ENCODE measurements at places on chromosomes 5 and 9. TPM values are rescaled to one million over a fixed set of nuclear protein-coding genes. Genes with fewer than 3 reads are reported as not detected.

OR1J2 gene
- 0.62 TPM for total RNA-seq

ANKRD20A1 gene
- 56.7 TPM for total RNA-seq

DMGDH gene
- 3.8 TPM for total RNA-seq

TMEM252 gene
- total RNA-seq: not detected

BTNL9 gene
- 28.4 TPM for total RNA-seq

SPATA9 gene
- 7.4 TPM for total RNA-seq

PTPRD gene
- total RNA-seq: 33.6 TPM

LAMC3 gene
- total RNA-seq: 136 TPM

IRX2 gene
- 15.1 TPM for total RNA-seq

- H3K27me3 ChIP-seq: no peaks in the 10 kb centered on the region
- peak; percentile 64 for DNase-seq
- peak overlapping the region; percentile 89 for H3K27ac ChIP-seq
- no peaks in the 10 kb centered on the region for H3K36me3 ChIP-seq
- H3K4me1 ChIP-seq: peaks cover 14% of the 10 kb centered on the region
- peak overlapping the region; percentile 18 for H3K4me3 ChIP-seq
Measured at GRCh38 chr9:35538361-35539234, 48.7 kb downstream of the RUSC2 start.

DNA sequence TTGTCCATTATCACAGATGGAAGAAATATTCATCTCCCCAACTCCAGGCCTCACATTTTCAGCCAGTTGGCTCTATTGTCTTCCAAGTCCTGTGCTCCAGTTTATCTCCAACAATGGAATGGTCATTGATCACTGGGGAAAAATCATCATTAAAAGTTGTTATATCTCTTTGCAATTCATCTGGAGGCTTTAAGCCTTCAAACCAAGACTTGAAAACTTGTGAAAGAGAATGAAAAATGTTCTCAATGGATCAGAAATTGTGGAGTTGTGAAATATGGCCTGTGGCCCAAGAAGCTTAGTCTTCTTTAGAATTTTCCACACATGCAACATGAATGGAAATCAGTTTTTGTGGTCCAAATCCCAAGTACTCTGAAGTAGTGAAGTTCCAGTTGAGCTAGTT lies 569.6 kb downstream of the EBF1 start:
- H3K4me3 ChIP-seq: no peak overlapping the region
- no peak overlapping the region for H3K27ac ChIP-seq
- no peaks in the 10 kb centered on the region for H3K4me1 ChIP-seq

GRCh38 chr5:172549696-172550095 lies 91.4 kb upstream of the NEURL1B start:
- H3K27ac ChIP-seq: no peak overlapping the region
- DNase-seq: no peak
- H3K4me3 ChIP-seq: no peak overlapping the region
- H3K4me1 ChIP-seq: peaks cover 9% of the 10 kb centered on the region

DNA sequence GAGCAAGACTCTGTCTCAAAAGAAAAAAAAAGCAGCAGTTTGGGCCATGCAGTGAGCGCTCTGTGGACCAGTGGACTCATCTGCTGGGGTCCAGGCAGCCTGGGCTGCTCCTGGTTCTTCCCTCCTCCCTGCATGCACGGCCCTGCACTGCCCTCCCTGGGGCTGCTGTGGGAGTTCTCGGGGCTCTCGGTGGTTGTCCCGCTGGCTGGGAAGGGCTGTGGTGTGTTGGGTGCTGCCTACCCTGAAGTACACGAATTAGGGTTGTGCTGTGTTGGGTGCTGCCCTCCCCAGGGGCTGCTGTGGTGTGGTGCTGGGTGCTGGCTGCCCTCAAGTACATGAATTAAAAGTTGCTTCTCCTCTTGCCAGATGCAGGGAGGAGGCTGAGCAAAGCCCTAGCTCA lies 18.3 kb upstream of the CLPTM1L start:
- H3K27ac ChIP-seq: no peak overlapping the region
- no peaks in the 10 kb centered on the region for H3K27me3 ChIP-seq
- DNase-seq: no peak
- H3K4me3 ChIP-seq: no peak overlapping the region
- no peaks in the 10 kb centered on the region for H3K4me1 ChIP-seq

GRCh38 chr5:56413546-56413945 lies 180.4 kb upstream of the ANKRD55 start:
- no peak overlapping the region for H3K27ac ChIP-seq
- H3K4me1 ChIP-seq: peaks cover 8% of the 10 kb centered on the region
- DNase-seq: no peak
- H3K4me3 ChIP-seq: no peak overlapping the region
- no peaks in the 10 kb centered on the region for H3K36me3 ChIP-seq
- no peaks in the 10 kb centered on the region for H3K27me3 ChIP-seq

- DNase-seq: no peak
- no peak overlapping the region for H3K4me3 ChIP-seq
- H3K36me3 ChIP-seq: no peaks in the 10 kb centered on the region
- H3K4me1 ChIP-seq: no peaks in the 10 kb centered on the region
- H3K27me3 ChIP-seq: no peaks in the 10 kb centered on the region
- H3K27ac ChIP-seq: no peak overlapping the region
Measured at GRCh38 chr5:101047181-101047580, 144.1 kb upstream of the ST8SIA4 start.

DNA sequence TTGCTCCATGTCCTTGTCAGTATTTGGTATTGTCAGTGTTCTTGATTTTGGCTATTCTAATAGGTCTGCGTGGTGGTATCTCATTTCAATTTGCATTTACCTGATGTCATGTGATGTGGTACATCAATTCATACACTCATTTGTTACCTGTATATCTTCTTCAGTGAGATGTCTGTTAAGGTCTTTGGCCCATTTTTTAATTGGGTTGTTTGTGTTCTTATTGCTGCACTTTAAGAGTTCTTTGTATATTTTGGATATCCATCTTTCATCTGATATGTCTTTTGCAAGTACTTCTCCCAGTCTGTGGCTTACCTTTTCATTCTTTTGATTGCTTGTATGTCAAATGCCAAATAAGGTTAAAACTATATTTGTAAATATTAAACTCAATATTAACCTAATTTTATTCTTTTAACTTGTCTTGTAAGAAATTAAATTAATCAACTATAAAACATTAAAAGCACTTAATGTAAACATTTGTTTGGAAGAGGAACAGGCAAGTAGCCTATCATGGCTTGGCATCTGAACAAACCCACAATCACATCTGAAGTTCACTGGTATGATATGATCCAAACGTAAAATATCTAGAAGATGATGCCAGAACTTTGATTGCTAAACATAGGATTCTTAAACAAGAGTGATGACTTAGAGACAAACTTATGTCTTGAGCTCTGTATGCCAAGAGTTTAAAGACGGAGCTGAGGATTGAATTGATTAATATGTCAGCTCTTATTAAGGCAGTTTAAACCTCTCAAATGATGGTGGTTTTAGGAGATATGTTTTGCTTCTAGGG lies 587.3 kb downstream of the ANXA1 start:
- no peak for DNase-seq
- no peak overlapping the region for H3K4me3 ChIP-seq
- H3K27me3 ChIP-seq: no peaks in the 10 kb centered on the region
- H3K27ac ChIP-seq: no peak overlapping the region
- no peaks in the 10 kb centered on the region for H3K4me1 ChIP-seq
- H3K36me3 ChIP-seq: no peaks in the 10 kb centered on the region

GRCh38 chr5:121500310-121500709 lies 351.4 kb upstream of the FTMT start:
- no peak for DNase-seq
- H3K27me3 ChIP-seq: no peaks in the 10 kb centered on the region
- H3K4me1 ChIP-seq: no peaks in the 10 kb centered on the region
- no peak overlapping the region for H3K27ac ChIP-seq
- H3K36me3 ChIP-seq: no peaks in the 10 kb centered on the region
- H3K4me3 ChIP-seq: no peak overlapping the region

DNA sequence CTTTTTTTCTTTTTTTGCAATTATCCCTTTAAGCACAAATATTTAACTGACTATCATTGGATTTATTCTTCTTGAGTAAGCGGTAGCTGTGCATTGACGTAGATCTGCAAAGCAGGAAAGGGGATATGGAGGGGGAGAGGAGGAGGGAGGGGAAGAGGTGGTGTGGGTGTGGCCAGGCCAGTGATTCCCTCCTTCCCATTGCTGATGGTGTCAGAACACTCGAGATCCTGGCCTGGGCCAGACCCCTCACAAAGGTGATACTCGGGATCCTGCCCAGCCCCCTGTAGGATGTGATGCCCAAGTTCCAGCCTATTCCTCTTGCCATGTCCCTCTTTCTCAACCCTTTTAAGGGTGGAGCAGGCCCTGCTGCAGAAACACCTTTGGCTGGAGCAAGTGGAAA lies 9.9 kb downstream of the SLC36A3 start:
- no peak overlapping the region for H3K27ac ChIP-seq
- DNase-seq: no peak
- no peaks in the 10 kb centered on the region for H3K36me3 ChIP-seq
- no peak overlapping the region for H3K4me3 ChIP-seq
- no peaks in the 10 kb centered on the region for H3K27me3 ChIP-seq

- peak overlapping the region; percentile 24 for H3K27ac ChIP-seq
- no peaks in the 10 kb centered on the region for H3K36me3 ChIP-seq
- DNase-seq: no peak
Measured at GRCh38 chr5:172740428-172741205, 30.4 kb downstream of the DUSP1 start.

DNA sequence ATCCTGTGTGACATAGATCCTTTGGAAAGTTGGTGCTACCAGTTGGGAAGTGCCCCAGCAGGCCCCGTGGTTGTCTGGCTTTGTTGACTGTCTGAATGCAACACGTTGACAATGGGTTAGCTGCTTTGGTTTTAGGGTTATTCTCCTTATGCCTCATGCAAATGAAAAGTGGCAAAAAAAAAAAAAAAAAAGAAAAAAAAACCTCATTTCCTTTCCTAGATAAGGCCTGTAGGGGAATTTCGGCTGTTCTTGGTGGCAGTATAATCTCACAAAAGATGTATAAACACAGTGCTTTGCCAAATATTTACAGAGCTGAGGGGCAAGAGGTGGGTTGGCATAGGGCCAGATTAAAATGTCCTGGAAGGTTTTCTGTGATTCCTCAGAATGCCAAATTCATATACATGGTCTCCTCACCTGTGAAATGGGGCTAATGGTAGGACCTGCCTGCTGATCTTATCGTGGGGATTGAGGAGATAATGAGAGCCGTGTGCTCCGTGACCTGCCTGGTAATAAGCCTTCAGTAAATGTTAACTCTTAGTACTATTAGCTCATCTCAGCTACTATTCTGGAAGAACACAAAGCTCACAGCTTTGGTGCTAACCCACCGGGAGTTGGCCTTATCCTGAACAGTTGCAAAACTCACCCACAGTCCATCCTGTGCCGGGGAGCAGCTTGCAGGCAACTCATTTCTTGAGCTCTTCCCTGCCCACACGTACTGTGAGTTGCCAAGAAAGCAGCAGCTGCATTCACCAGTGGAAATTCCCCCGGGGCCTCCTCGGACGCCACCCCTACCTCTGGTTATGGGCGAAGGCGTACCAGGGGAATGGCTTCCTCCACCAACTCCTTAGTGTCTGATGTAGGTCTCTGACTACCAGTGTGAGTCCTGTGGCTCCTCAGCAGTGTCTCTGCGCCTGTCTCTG lies 220.3 kb downstream of the NR3C1 start:
- H3K36me3 ChIP-seq: no peaks in the 10 kb centered on the region
- no peak for DNase-seq
- no peak overlapping the region for H3K27ac ChIP-seq
- no peaks in the 10 kb centered on the region for H3K27me3 ChIP-seq

DNA sequence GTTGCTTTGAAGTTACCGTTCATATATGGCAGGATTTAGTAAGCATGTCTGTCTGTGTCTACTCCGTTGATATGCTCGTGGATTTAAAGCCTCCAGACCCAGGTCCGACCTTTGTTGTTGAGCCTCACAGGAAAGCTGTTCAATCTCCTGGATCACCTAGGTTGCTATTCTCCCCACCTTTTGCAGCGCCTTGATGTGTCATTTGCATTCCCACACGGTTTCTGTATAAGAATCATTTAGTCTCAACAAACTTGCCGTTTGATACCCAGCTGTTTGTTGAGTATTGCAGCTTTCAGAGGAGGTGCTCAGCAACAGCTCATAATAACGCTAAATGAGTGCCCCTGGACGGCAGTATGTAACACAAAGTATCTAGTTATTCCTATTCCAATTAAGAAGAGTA lies 1.2 kb upstream of the ADGRV1 start:
- no peak overlapping the region for H3K27ac ChIP-seq
- peaks cover 5% of the 10 kb centered on the region for H3K4me1 ChIP-seq
- no peaks in the 10 kb centered on the region for H3K36me3 ChIP-seq

- peak; percentile 46 for DNase-seq
- no peaks in the 10 kb centered on the region for H3K27me3 ChIP-seq
- no peaks in the 10 kb centered on the region for H3K36me3 ChIP-seq
- peaks cover 39% of the 10 kb centered on the region for H3K4me1 ChIP-seq
Measured at GRCh38 chr5:172769616-172770373, 1.2 kb downstream of the DUSP1 start.

DNA sequence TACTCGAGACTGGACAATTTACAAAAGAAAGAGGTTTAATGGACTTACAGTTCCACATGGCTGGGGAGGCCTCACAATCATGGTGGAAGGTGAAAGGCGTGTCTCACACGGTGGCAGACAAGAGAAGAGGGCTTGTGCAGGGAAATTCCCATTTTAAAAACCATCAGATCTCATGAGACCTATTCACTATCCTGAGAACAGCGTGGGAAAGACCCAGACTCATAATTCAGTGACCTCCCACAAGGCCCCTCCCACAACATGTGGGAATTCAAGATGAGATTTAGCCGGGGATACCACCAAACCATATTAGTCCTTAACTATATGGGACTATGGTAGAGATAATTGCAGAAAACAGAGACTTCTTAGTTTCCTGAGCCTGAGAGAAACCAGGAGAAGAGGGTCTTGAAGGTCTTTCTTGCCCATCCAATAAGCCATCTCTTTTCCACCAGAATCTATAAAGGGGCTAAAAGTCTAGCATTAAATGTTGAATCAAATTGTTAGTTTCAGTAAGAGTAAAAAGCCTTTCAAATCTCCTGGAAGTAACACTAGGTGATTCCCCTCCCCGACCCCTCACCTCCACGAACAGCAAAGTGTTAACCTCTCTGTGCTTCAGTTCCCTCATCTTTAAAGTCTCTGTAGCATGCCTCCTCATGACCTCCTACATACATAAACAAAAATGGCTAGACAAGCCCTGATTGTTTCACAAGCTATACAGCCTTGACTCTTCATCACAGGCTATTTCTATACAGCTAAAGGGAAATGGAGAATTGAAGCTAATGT lies 259.1 kb downstream of the TMEM167A start:
- no peak overlapping the region for H3K4me3 ChIP-seq
- H3K27ac ChIP-seq: no peak overlapping the region
- H3K27me3 ChIP-seq: no peaks in the 10 kb centered on the region
- H3K36me3 ChIP-seq: no peaks in the 10 kb centered on the region
- H3K4me1 ChIP-seq: no peaks in the 10 kb centered on the region
- DNase-seq: no peak

DNA sequence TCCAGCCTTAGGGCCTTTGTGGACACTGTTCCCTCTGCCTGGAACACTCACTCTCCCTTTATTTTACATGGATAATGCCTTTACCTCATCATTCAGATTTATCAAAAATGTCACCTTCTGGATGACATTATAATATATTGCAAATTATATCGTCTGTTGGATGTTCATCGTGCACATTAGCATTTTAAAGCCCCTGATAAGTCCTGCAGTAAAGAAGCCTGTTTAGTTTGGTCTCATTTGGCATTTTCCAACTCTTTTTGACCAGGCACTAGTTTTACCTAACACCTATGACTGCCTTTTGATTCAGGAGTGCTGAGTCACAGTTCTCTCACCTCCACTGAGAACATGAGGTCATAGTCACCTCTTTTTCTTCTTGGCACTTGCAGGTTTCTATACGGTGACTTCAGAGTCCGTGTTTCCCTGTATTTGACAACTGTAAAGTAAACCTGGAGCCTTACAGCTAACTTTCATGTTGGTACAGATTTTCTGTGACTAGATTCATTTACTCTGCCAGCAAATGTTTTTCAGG lies 57.7 kb upstream of the STC2 start:
- H3K4me1 ChIP-seq: no peaks in the 10 kb centered on the region
- H3K27ac ChIP-seq: no peak overlapping the region
- no peak for DNase-seq
- H3K36me3 ChIP-seq: no peaks in the 10 kb centered on the region
- no peaks in the 10 kb centered on the region for H3K27me3 ChIP-seq

Measured in testis (tissue), 5 donors.